ENCODE measurements at places on chromosomes 12 and 14.

DNA sequence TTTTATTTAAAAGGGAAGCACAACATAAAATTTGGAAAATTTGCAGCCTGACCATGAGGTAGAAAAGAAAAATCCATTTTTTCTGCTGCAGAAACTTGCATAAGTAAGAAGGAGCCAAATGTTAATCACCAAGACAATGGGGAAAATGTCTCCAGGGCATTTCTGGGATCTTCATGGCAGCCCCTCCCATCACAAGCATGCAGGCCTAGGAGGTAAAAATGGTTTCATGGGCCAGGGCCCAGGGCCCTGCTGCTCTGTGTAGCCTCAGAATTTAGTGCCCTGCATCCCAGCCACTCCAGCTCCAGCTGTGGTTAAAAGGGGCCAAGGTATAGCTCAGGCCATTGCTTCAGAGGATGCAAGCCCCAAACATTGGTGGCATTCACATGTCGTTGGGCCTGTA is 735.6 kb downstream of the GALC start:
- no peak for DNase-seq

DNA sequence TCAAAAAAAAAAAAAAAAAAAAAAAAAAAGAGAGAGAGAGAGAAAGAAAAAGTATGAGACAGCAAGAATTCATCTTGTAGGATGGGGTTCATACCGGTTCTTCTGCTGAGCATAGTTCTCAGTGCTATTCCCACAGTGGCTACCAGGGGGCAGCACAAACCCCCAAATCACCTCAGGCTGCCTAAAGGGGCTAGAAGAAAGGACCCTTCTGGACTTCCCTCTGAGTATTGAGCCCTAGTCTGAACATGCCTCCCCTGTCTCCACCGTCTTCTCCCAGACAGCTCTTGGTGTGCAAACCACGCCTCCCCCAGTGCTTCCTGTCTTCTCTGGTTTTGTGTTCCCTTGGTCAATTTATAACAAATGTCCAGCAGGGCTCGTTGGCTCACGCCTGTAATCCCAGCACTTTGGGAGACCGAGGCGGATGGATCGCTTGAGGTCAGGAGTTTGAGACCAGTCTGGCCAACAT is 31.3 kb upstream of the SMUG1 start:
- peak; percentile 40 for DNase-seq

GRCh38 chr12:49232940-49233841 is 31.7 kb upstream of the TUBA1C start:
- DNase-seq = no peak

- no peak for DNase-seq
Measured at GRCh38 chr12:1532375-1533165, 61.8 kb downstream of the FBXL14 start.

DNA sequence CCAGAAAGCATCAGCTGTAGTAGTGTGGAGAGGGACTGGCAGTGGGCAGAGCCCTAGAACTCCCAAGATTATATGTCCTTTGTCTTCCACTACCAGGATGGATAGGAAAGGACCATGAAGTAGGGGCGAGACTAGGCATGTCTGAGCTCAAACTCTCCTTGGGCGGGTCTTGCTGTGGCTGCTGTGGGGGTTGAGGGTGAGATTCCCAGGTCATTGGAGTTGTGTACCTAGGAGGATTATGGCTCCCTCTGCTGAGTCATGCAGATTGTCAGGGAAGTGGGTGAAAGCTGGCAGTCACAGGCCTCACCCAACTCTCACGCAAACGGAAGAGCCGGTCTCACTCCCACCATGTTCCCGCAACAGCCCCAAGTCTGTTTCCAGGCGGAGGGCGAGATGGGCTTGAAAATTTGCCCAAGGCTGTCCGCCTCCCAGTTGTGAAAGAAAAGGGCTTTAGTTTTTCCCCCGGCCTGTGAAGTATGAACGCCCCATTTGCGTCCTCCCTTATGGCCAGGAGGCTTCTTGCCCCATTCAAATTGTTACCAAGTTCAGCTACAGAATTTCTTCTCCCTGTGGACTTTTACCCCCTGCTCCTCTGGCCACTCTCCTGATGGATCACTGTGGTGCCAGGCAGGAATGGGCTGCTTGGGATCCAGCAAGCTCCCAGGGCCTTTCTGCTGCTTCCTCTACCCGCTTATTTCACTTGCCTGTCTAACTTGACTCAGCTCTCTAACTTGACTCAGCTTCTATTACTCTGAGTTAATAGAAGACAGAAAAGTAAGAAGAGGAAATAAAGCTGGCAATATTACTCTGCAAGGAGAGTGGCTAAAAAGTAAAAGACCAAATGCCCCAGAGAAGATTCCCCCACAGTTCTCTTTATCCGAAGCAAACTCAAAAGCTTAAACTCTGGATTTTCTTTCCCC is 159.3 kb downstream of the SLC2A13 start:
- DNase-seq = no peak

- DNase-seq = peak; percentile 97
Measured at GRCh38 chr12:123115409-123116121, 35.3 kb downstream of the PITPNM2 start.

GRCh38 chr12:3168223-3169221 is 91.3 kb downstream of the TSPAN9 start:
- peak; percentile 71 for DNase-seq

GRCh38 chr12:42103155-42103554 is 41.5 kb downstream of the GXYLT1 start:
- no peak for DNase-seq

DNA sequence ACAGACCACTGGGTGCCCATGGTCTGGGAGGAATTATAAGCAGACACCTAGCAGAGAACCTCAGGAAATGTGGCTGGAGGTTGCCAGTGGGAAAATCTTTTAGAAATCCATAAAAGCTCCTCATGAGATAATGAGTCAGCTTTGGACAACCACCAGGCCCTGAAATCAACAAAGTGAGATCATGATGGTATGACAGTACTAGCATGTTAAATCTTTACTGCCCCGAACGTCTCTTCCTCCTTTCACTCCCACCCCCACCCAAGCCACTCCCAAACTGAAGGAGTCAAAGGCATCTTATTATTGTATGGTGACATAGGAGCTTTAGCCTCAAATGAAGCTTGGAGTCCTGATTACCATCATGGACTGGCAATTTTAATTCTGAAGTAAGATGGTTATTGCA is 240.0 kb downstream of the DIO2 start:
- DNase-seq = peak; percentile 43

- DNase-seq = no peak
Measured at GRCh38 chr14:68730811-68731425, 61.9 kb downstream of the ZFP36L1 start.

DNA sequence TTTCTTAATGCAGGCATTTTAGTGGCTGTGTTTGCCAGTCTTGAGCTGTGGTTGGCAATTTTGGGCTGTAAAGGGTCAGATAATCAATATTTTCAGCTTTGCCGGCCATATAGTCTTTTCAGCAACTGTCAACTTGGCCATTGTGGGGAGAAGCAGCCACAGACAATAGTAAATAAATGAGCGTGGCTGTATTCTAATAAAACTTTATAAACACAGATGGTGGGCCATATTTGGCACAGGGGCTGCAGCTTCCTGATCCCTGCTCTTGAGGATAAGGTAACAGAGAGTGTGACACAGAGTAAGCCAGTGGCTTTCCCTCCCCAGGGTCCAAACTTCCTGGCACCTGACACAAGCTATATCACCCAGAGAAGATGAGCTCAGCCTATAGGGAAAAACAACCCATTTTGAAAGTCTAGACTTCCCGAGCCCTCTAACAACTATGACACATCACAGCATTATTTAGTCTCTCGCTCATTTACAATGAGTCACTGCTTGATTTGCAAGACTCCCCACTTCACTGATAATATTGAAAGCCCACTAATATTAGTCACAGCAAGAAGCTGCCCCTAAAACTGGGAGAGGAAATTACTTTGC is 163.1 kb upstream of the TMPO start:
- DNase-seq = peak; percentile 11

- no peak for DNase-seq
Measured at GRCh38 chr12:46743456-46743855, 82.3 kb downstream of the SLC38A4 start.

DNA sequence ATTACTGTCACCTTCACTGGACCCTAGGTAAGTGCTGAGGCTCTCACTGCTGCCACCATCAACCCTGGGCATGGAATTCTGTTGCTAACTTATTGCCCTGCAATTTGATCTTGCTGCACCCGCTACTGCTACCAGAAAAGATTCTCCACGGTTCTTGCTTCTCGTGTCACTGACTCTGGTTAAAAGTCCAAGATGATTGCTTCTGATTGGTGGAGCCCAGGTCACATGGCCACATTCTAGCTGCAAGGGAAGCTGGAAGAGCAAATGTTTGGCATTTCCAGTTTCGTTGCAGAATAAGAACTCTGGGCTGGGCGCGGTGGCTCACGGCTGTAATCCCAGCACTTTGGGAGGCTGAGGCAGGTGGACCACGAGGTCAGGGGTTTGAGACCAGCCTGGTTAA is 7.5 kb upstream of the VSX2 start:
- DNase-seq = no peak

DNA sequence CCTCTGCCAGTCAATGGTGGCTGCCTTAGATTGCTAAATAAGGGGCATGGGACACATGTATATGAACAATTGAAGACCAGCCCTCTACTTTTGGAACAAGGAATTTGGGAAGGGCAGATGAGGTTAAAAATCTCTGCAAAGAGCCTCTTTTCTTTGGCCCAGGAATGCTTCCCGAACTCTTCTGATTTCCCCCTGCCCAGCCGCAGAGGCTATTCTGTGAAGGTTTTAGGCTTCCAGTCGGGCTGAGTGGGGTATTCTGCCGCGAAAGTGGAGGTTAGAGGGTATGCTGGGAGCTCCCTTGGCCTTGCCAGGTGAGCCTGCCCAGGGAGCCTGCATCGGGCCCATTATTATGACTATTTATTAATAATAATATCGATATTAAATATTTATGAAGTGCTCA is 1.2 kb downstream of the POU6F1 start:
- no peak for DNase-seq

DNA sequence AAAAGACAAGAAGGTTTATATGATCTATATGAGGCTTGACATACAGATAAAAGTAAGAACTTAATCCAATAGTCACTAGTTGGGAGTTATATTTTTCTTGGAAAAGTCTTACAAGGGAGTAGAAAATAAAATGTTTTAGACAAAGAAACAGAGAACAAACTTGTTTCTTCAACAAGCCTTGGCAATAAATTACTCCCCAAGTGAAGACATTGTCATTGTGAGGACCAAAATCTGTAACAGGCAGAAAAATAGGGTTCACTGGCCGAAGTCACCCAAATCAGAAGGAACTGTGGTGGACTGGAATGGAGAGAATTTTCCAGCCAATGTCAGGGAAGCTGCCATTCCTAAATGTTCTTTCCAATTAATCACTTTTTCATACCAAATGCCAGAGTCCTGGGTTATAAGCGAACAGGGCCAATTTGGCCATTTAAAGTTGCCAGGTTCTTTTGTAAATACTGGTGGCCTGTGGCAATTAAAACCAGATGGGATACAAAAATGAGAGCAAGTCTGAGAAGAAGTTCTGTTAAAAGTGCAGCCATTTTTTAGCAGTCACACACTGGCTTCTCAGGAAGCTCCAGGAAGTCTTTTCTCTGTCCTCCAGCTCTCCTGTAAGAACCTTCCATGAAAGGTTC is 117.3 kb upstream of the OVCH1 start:
- no peak for DNase-seq

DNA sequence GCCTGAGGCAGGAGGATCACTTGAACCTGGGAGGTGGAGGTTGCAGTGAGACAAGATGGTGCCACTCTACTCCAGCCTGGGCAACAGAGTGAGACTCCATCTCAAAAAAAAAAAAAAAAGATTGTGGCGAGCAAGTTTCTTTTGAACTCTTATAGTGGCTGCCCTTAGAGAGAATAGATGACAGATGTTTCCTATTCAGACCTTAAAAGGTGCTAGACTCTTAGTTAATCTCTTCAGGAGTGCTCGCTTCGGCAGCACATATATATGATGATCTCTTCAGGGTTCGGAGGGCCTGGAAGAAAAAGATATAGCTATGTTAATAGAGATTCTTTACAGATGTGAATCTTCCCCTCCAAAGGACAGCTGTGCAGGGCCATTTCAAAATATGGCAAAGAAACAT is 73.1 kb upstream of the AMN1 start:
- no peak for DNase-seq

GRCh38 chr12:81627336-81628189 is 131.6 kb downstream of the PPFIA2 start:
- peak; percentile 13 for DNase-seq

GRCh38 chr14:66365388-66365787 is 120.8 kb upstream of the CCDC196 start:
- no peak for DNase-seq

DNA sequence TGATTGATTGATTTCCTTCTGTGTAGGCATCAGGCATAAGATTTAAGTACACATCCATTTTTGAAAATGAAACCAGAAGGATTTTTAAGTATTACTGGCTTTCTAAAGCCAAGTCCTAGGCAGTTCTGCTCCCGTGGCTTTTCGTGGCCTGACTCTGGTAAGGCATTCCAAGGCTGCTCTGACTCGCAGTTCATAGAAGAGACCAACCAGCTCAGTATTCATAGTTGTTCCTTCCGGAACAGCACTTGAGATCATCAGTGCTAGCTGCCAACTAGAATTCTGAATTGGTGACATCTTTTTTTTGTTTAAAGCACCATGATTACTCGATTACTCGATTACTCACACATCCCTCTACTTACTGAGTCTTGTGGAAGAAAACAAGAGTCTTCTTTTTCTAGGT is 25.9 kb downstream of the SUDS3 start:
- peak; percentile 57 for DNase-seq

DNA sequence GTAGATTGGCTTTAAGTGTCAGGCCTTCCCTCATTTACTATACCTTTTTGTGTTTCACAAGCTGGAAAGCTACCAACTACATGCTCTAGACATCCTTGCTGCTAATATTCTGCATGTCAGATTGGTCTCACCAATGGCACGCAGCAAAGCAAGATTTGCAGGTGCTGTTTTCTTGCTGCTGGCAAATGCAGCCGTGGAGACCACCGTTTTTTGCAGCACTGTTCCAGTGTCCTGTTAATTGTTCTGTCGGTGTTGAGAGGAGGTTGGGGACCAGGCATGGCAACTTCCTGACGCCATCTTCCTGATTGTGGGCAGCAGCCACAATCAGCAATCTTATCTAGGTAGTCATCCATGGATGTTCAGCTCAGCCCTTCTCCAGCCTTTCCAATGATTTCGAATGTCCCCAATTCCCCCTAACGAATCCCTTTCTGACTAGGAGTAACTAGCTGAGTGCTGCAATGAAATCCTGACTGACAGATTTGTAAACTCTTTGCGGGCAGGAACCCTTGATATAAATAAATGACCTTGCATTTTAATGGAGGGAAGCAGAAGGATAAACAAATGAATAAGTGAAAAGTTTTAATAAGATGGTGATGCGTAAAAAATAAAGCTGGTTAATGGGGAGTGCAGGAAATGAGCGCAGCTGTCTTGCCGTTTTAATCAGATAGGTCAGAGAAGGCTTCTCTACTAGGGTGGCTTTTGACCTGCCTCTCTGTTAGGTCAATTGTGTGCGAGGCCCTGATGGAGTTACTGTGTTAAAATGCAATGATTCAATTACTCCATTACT is 574 bp upstream of the CRADD start:
- DNase-seq = no peak

DNA sequence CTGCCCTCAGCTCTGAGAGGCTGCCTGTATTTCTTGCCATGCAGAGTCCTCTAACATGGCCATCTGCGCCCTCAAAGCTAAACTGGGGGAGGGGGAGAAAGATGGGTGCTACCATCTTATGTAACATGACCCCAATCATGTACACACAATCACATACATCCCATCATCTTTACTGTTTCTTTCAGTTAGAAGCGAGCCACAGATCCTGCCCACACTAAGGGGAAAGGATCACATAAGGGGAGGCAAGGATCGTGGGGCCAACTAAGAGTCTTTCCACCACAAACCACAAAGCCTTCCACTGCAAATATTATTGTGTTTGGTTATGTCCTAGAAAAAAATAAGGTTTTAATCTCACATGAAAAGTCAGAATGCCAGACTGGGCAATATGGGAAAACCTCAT is 11.8 kb upstream of the AMN1 start:
- DNase-seq = no peak

- no peak for DNase-seq
Measured at GRCh38 chr12:21638054-21638891, 19.4 kb downstream of the LDHB start.

Measured in AG09309 (cell line).